CD8-positive, alpha-beta memory T cell (primary cell): ENCODE measurements at places on chromosomes 13 and 19.

DNA sequence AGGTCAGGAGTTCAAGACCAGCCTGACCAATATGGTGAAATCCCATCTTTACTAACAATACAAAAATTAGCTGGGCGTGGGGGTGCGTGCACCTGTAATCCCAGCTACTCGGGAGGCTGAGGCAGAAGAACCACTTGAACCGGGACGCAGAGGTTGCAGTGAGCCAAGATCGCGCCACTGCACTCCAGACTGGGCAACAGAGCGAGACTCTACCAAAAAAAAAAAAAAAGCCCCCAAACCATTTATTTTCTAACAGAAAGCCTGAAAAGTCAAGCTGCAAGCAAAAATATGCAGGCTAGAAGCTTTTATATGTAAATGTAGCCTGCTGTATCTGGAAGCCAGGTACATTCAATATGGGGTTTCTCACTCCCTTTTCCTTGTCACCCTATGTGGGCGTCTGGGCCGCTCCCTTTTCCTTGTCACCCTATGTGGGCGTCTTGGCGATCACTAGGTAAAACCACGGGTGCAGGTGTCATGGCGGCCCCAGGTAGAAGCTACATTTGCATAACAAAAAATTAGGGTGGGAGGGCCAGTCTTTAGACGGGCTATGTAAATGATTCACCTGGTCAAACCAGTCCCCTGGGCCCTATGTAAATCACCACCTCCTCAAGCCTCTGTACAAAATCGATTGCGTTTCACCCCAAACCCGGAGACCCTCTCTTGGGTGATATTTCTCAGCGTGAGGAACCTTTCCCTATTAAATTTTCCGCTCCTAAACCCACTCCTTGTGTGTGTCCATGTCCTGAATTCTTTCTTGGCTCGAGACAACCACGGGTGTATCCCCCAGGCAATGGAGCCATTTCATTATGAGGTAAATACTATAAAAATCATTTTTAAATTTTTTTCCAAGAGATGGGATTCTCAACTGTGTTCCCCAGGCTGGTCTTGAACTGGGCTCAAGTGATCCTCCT lies 2.1 kb downstream of the TRIM13 start:
- no peak for DNase-seq

DNA sequence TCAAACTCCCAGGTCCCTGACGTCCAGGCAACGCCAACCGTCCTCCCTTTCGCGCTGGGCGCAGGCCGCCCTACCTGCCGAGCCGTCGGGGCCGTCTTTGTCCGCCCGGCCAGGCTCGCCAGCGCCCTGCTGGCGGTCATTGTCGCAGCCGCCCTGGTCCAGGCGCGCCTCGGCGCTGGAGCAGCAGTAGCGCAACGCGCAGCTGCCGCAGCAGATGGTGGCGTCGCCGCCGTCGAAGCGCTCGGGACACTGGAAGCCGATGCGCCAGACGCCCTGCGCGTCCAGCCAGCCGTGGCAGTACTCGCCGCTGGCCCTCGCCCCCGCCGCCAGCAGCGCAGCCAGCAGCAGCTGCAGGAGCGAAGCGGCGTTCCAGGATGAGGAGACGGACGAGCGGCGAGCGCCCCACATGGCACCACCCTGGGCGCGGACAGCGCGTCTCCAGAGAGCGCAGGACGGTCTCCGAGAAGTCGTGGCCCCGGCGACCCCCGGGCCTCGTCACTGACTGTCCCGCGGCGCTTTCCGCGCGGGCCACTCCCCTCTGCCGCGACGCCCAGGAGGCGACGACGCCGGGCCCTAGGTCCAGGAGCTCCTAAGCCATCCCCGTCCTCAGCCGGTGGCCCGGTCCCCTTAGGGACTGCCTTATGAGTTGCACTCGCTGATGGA lies 1.1 kb downstream of the SHISA2 start:
- no peak for DNase-seq

DNA sequence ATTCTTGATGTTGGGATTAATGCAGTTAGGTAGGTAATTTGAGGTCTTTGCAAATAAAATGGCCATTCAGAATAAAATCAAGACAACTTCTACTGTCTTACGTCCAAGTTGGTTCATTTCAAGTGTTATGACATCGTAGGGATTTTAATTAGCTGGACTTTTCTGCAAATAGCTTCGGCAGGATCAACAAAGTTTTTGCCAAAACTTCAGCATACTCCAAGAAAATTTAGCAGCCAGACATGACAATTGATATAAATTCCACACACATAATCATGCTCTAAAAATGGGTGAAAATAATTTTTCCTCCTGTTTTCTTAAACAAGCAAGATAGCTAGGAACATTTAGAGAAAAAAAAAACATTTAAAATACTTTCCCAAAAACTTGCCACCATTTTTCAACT lies 158.8 kb downstream of the RGCC start:
- no peak for DNase-seq

DNA sequence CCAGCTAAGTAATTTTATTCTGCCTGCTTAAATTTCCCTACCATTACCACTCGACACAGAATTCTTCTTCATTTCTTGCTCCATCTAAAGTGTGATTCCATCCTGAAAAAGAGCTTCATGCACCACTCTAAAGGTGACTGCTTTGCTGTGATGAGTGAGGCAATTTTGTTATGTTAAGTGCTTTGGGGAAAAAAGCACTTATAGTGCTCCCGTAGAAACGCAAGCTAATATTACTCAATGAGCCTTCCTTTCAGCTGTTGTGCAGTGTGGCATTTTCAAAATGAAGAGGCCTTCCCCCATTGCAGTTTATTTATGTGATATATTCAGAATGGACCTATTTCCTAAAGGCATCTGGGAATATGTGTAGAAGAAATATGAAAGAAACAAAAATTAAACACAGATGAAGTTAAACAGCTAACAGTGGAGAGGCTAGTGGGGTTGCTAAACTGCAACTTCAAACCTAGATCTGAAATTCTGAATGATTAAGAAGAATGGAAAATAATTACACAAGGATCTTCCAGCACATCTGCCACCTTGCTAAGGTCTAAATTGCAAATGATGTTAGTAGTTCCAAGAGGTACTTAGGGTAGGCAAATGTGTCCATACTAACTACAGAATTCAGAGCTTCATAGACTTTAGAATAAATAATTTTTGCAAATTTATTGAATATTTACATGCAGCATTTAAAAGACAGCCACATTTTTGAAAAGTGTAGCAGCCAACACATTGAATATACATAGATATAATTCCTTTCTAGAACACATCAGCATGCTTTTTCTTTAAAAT lies 211.7 kb downstream of the DCT start:
- DNase-seq = no peak

- no peak for DNase-seq
These were observed 42.8 kb downstream of the GAS6 start for GRCh38 chr13:113820813-113821651.

DNA sequence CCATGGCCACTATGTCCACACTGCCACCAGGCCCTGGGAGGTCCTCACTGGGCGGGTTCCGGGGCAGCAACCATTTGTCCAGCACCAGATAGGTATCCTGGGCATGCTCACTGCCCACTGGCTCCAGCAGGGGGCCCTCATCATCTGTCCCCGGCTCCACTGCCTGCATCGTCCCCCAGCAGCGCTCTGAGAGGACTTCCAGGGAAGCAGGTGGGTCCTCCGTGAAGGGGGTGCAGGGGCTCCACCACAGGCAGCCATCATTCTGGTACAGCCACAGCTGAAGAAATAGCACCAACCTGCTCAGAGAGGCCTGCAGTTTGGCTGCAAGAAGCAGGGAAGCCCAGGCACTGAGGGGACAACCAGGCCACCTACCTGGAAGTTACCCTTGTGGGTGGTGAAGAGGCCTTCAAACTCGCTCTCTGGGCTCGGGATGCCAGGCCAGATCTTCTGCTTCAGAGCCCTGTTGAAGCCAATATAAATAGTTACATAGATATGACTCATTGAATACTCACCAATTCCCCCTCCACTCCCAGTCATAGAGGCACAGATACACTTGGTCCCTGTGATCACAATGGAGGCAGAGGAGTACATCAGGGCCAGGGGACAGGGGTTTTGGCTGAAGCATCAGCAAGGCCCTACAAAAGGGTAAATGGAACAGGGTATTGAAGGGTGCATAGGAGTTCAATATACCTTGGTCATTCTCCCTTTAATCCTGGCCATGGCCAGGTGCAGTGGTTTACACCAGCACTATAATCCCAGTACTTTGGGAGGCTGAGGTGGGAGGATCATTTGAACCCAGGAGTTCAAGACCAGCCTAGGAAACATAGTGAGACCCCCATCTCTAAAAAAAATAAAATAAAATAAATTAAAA lies 4.1 kb downstream of the SWSAP1 start:
- DNase-seq = no peak

GRCh38 chr13:39767791-39768517 lies 112.5 kb downstream of the COG6 start:
- no peak for DNase-seq

DNA sequence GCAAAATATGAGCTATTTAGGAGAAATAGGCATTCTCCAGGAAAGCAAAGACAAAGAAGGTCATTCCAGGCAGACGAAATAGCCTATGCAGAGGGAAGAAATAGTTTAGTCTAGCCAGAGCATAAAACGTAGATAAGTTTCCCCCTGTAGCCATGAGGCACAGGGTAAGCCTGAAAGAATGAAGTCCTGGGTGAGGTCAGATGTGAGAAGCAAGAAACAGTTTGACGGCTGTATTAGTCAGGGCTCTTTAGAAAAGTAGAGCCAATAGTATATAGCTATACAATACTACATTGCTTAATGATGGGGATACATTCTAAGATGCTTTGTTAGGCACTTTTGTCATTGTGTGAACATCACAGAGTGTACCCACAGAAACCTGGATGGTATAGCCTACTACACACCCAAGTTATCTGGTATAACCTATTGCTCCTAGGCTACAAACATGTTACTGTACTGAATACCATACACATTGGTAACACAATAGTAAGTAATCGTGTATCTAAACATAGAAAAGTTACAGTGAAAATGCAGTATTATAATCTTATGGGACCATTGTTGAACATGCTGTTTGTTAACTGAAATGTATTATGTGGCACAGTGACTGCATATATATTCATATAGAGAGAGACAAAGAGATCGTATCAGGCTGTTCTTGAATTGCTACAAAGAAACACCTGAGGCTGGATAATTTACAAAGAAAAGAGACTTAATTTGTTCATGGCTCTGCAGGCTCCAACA lies 59.3 kb upstream of the WDFY2 start:
- DNase-seq = no peak

- no peak for DNase-seq
These were observed 46.2 kb downstream of the FNDC3A start for GRCh38 chr13:49021953-49022352.

- DNase-seq = no peak
These were observed 103.3 kb upstream of the HTR2A start for GRCh38 chr13:47000165-47000564.

GRCh38 chr19:32200312-32201038 lies 144.9 kb upstream of the ZNF507 start:
- no peak for DNase-seq

DNA sequence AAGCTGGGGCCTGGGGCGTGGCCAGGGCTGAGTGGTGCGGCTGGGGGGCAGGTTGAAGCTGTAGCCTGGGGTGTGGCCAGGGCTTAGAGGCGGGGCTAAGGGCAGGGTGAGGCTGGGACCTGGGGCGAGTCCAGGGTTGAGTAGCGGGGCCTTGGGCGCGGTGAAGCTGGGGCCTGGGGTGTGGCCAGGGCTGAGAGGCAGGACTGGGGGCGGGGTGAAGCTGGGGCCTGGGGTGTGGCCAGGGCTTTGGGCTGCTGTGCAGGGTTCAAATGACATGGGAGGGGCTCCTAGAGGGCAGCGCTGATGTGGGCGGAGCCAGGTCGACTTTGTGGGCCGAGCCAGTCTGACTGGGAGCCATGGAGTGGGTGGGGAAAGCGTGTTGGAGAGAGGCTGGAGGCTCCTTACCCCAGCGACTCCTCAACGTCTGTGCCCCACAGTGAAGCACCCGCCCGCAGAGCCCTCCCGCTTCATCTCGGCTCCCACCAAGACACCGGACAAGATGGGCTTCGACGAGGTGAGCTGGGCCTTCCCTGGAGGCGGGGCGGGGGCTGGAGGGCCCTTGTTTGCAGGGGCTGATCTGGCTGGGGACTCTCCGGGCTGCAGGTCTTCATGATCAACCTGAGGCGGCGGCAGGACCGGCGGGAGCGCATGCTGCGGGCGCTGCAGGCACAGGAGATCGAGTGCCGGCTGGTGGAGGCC lies 21.5 kb downstream of the COLGALT1 start:
- DNase-seq = no peak

DNA sequence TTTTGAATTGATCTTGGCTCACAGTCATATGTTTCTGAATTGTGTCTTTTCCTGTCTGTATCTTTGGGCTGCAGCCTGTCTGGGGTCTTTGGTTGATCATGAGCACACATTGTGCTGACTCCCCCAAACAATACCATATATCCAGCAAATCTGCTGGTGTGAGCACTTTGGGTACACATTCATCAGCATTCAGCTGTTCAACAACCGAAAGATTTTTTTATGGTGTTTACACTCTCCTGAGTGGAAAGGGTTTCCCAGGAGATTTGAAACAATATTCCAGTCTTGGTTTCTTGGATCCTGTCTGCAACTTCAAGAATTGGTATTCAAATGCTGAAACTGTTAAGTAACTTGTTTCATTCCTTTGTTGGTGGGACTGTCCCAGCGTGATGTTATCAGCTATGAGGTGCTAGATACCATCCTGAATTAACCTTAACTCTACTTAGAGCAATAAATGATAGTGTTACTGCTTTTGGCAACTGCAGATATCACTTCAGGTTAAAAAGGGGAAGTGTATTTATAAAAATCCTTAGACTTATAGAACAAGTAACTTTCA lies 78.4 kb upstream of the DIAPH3 start:
- DNase-seq = no peak

DNA sequence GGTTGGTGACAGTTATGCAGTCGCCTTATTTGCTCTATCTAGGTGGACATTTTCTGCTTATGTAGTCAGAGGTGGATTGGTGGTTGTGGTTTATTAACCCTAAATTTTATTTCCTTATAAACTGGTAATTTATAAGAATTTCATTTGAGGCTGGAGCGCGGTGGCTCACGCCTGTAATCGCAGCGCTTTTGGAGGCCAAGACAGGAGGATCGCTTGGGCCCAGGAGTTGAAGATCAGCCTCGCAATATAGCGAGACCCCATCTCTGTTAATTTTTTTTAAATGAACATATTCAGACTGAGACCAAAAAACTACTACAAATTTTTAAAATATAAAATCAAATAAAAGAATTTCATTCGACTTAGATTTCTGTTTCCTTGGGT lies 810 bp downstream of the ZNF627 start:
- DNase-seq = no peak

GRCh38 chr19:342801-343421 lies 1.7 kb downstream of the MIER2 start:
- DNase-seq = no peak
